ENCODE measurements at places on chromosomes 1 and 21.

- ATAC-seq, result peak; percentile 78
- peak within 1 kb of the TSS; percentile 70 for H3K4me3 ChIP-seq
- H3K27ac ChIP-seq, result peak within 1 kb of the TSS; percentile 26
- peaks cover 9% of the 10 kb centered on the region for H3K27me3 ChIP-seq
- H3K4me1 ChIP-seq, result peaks cover 9% of the 10 kb centered on the region
Measured at GRCh38 chr1:16073490-16074119, at the start of gene FAM131C. Gene FAM131C (minus strand): TSS chr1:16073651. CDS start chr1:16073442, 209 bp downstream.

GRCh38 chr1:25711555-25712298, 88.3 kb upstream of the SELENON start:
- no peaks in the 10 kb centered on the region for H3K36me3 ChIP-seq
- H3K27me3 ChIP-seq, result no peaks in the 10 kb centered on the region
- peak; percentile 90 for ATAC-seq
- peaks cover 23% of the 10 kb centered on the region for H3K4me1 ChIP-seq

GRCh38 chr1:159771127-159771895, 9.5 kb upstream of the DUSP23 start:
- no peak overlapping the region for H3K27ac ChIP-seq
- H3K27me3 ChIP-seq, result no peaks in the 10 kb centered on the region
- no peak for ATAC-seq
- H3K36me3 ChIP-seq, result no peaks in the 10 kb centered on the region
- H3K4me1 ChIP-seq, result no peaks in the 10 kb centered on the region
- H3K4me3 ChIP-seq, result no peak overlapping the region

DNA sequence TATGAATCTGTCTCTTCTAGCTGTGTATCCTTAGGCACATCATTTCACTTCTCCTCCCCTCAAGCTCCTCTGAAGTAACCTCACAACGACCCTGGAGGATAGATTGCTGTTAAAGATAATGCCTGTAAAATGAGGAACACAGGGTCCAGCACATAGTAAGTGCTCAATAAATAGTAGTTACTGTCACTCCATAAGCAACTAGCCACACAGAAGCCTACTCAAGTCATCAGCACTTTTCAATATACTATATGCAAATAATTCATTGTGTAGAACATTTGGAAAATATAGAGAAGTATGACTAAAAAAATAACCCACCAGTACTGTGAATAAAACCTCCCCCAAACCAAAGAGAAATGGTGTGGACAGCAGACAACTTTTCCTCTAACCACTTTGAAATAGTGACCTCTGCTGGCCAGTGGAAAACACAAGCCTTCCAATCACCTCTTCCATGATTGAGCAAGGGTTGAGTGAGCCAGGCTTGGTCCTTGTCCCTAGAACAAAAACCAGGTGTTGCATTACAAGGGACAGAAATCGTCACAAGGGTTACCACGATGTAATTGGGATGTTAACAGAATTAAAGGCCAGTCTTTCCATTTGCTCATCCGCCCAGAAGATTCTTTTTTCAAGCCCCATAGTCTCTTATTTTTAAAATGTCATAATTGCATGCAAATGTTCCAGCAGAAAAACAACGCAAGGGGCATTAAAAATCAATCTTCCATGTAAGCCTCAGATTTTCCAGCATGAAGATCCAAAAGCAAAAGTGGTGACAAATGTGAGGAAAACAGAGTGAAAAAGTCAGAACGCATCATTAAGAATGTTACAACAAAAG, 15.7 kb upstream of the GLIS1 start:
- H3K36me3 ChIP-seq, result no peaks in the 10 kb centered on the region
- ATAC-seq, result peak; percentile 32
- no peak overlapping the region for H3K27ac ChIP-seq
- no peaks in the 10 kb centered on the region for H3K4me1 ChIP-seq

- ATAC-seq, result no peak
- H3K27me3 ChIP-seq, result peaks cover 3% of the 10 kb centered on the region
- H3K4me1 ChIP-seq, result no peaks in the 10 kb centered on the region
Measured at GRCh38 chr21:16071092-16071491, 341.3 kb downstream of the USP25 start.

DNA sequence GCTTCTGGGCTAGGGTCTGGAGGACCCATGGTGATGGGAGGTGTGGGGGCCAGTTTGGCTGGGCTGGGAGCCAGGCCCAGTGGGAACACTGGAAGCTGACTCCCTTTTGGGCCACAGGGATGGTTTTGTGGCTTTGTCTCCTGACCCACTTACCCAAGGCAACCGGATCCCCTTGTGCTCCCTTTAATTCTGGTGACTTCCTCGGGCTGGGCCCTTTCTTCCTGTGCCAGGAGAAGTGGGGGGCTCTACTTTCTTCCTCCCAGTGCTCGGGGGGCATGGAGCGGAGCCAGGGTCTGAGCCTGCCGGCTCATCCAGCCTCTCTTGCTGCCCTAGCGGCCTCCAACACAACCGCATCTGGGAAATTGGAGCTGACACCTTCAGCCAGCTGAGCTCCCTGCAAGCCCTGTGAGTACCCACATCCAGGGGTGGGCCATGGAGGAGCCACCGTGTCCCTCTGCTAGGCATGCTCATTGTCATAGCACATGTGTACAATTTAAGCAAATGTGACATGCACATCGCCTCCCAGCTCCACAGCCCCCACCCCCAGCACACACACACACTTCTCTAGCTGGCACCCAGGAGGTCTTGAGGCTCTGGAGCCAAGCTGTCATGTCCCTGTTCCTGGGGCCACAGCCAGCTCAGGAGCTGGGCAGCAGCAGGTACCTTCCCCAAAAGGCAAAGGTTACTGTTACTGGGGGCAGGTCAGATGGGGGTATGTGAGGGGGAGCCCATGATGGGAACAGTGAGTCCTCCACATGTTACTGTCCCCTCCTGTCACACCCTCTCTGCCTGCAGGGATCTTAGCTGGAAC, 35.0 kb downstream of the UBE2T start:
- H3K4me1 ChIP-seq, result no peaks in the 10 kb centered on the region
- no peak overlapping the region for H3K27ac ChIP-seq
- ATAC-seq, result no peak
- H3K4me3 ChIP-seq, result no peak overlapping the region
- H3K27me3 ChIP-seq, result no peaks in the 10 kb centered on the region

DNA sequence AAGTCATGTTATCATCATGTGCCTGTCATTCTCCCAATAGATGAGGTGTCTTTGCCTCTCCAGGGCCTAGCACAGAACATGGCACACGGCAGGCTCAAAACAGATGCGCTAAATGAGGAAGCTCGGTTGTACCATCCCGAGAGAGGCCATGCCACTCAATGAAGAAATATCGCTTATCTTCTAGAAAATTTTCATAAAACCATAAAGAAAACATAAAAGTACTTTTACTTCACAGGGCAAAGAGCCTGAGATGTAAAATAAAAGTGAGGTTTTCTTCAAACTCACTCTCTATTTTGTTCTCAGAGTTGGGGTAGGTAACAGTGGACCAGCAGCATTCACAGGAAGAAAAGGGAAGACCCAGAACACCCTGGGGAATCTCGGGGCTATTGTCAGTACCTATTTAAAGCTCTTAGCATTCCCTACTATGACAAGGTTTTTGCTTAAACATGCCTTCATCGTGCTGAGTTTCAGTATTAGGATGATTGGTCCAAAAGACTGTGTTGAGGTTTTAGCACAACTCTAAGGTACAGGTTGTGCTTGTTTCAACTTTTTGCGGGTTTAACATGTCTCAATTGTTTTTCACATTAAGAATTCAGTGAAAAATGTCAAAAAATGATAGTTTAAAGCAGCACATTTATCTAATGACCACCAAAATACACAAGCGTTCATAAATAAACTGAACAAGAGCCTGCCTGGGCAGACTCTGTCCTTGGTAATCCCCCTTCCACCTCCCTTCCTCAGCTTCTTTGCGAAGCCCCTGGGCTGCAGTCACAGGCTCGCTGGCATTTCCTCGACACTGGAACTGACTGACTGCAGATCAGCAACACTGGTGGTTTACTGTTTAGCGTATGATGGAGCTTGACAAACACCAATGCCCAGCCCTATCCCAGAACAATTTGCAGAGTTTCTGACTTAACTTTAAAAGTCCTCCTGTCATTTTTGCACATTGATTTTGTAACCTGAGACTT, 55.6 kb downstream of the COQ8A start:
- peaks cover 3% of the 10 kb centered on the region for H3K27me3 ChIP-seq
- peak overlapping the region; percentile 20 for H3K27ac ChIP-seq
- peak; percentile 93 for ATAC-seq
- H3K36me3 ChIP-seq, result no peaks in the 10 kb centered on the region
- H3K4me3 ChIP-seq, result no peak overlapping the region

DNA sequence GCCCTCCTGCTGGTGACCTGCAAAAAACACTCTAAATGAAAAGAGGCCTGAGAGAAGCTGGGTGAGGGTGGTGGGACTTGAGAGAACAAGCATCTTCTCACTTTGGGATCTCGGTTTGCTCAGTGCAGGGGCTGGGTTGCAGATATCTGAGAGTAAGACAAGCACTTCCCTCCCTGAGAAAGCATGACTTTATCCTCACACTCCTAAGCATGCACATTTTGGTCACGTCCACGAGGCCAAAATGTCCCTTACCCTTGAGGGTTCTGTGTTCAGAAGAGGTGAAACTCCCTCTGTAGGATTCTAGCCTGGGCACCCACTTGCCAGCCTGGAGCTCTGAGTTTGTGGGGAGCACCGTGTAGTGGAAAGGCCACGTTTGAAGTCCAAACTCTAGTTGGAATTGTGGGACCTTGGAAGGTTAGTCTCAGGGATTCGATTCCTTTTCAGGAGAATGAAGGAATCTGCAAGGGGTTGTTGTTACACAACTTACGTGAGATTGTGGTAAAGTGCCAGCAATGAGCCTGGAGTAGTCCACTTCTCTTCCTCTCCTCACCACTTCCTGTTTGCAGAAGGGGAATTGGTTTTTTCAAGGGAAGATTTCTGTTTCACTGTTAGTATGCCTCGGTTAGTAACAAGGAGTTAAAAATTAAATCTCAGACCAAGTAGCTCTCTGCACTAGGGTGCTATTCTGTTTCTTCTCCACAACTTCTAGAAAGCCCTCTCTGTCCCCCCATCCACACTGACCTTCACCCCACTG, 3.0 kb downstream of the FCAMR start:
- H3K27me3 ChIP-seq, result peaks cover 14% of the 10 kb centered on the region
- peak overlapping the region; percentile 26 for H3K4me3 ChIP-seq
- H3K27ac ChIP-seq, result peak overlapping the region; percentile 31
- no peaks in the 10 kb centered on the region for H3K36me3 ChIP-seq

GRCh38 chr1:54681358-54681757, 34.3 kb upstream of the TTC4 start:
- H3K27me3 ChIP-seq, result no peaks in the 10 kb centered on the region
- no peaks in the 10 kb centered on the region for H3K36me3 ChIP-seq
- no peak for ATAC-seq
- H3K27ac ChIP-seq, result no peak overlapping the region
- no peaks in the 10 kb centered on the region for H3K4me1 ChIP-seq
- H3K4me3 ChIP-seq, result no peak overlapping the region

GRCh38 chr1:167409183-167409582, 109.1 kb downstream of the CD247 start:
- peaks cover 16% of the 10 kb centered on the region for H3K4me1 ChIP-seq
- H3K4me3 ChIP-seq, result no peak overlapping the region
- H3K36me3 ChIP-seq, result peaks cover 62% of the 10 kb centered on the region
- ATAC-seq, result no peak

DNA sequence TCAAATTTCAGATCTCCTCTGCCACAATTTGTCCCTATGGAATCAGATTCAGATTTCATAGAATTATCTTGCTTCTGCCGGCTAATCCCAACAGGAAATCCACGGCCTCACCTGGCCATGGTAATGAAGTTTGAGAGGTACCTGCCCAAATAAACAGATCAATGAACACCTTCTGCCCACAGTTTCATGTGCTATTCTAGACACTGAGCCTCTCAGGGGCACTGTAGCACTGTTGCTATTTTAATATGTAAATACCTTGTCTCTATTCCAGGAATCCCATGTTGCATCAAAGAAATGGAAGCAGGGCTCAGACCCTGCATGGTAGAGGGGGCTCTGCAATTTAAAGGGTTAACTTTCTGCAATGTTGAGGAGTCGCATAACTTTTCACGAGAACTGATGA, 593.1 kb downstream of the PTBP2 start:
- no peaks in the 10 kb centered on the region for H3K27me3 ChIP-seq
- H3K4me3 ChIP-seq, result no peak overlapping the region
- no peak for ATAC-seq

- no peaks in the 10 kb centered on the region for H3K27me3 ChIP-seq
- H3K4me1 ChIP-seq, result peaks cover 11% of the 10 kb centered on the region
- ATAC-seq, result no peak
- H3K36me3 ChIP-seq, result peaks cover 88% of the 10 kb centered on the region
Measured at GRCh38 chr1:119964673-119965363, 68.5 kb upstream of the ADAM30 start.

- H3K4me1 ChIP-seq, result no peaks in the 10 kb centered on the region
- no peaks in the 10 kb centered on the region for H3K27me3 ChIP-seq
- no peak overlapping the region for H3K4me3 ChIP-seq
- H3K36me3 ChIP-seq, result no peaks in the 10 kb centered on the region
Measured at GRCh38 chr1:116971965-116972673, 29.4 kb upstream of the CD101 start.

DNA sequence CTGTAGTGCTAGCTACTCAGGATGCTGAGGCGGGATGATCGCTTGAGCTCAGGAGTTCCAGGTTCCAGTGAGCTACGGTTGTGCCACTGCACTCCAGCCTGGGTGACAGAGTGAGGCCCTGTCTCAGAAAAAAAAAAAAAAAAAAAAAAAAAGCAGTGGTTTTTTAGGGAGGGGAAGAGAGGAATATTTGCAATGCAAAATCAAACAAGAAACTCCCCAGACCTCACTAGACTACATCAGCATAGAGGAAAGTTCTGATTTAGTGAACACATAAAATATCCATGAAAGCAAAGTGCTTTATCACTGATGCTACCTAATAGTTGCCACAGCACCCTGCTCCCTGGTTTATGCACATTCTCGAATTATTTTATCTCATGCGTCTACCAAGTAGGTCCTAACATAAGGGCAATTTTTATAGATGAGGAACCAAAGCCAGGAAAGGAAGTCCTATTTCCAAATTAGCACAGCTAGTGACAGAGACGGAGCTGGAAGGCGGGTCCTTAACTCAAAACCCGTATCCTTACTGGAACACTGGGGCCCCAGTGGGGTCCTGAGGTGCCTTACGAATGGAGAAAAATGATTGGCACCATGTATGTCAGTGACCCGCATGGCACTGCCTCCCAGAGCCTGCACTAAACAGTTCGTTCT, 50.7 kb upstream of the GPR157 start:
- no peak overlapping the region for H3K27ac ChIP-seq
- ATAC-seq, result no peak
- peak overlapping the region; percentile 90 for H3K4me3 ChIP-seq
- peaks cover 25% of the 10 kb centered on the region for H3K36me3 ChIP-seq

- no peaks in the 10 kb centered on the region for H3K4me1 ChIP-seq
- ATAC-seq, result no peak
- H3K4me3 ChIP-seq, result no peak overlapping the region
- no peaks in the 10 kb centered on the region for H3K36me3 ChIP-seq
- H3K27ac ChIP-seq, result no peak overlapping the region
- H3K27me3 ChIP-seq, result peaks cover 4% of the 10 kb centered on the region
Measured at GRCh38 chr1:245475126-245475525, 320.3 kb downstream of the KIF26B start.
